ENCODE measurements at places on chromosomes 2 and 18.

DNA sequence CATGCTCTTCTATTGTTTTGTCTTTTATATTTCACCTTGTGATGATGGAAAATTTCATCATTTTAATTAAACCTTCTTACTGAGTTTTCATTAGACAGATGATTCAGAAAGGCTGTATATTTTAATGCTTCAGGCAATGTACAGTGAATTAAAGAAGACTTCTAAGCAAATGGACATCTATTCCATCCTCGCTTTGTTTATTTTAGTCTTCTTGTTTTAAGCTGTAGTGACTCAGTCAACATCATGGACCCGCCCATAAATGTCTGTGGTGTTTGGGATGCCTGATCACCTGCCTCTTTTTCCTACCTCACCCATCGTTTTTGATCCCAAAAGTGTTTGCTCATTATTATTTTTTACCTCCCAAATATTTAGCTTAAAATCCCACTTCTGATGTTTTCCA is 43.1 kb downstream of the KYNU start:
- no peak for DNase-seq

- no peak for DNase-seq
Measured at GRCh38 chr2:204255071-204255470, 290.2 kb upstream of the PARD3B start.

- peak; percentile 73 for DNase-seq
Measured at GRCh38 chr2:74334931-74335333, 8.3 kb downstream of the SLC4A5 start.

- no peak for DNase-seq
Measured at GRCh38 chr2:31020713-31021112, 117.5 kb downstream of the GALNT14 start.

DNA sequence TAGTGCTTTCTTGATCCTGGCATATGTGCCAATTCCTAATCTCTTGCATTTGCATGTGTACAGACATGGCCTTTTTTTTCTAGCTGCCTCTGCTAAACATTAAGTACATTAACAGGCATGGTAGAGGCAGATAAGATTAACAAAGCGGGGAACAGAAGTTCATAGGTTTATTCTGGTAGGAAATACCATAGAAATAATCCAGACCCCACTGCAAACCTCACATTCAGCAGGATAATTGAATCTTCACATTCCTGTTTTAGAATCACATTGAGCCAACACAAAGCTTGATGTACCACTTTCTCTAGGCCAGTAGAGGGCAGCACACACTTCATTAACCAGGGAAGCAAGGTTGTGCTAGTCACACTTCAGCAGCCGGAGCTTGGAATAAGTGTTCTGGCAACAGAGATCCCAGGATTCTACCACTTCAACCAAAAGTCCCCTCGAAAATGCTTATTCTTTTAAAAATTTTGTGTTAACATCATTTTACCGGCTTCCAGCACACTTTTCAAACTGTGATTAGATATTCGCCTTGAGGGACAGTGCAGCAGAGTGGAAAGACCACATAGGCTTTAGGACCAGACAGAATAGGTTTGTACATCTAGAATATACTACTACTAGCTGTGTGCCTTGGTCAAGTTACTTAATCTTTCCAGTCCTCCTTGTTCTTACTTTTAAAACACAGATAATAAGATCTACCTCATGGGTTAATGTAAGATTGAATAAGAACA is 420.2 kb upstream of the CHST9 start:
- DNase-seq, result no peak

Data from CD4-positive, alpha-beta T cell treated with Interleukin-4 for 1 hour (primary cell).